Activated T-helper 1 cell treated with anti-CD3 and anti-CD28 coated beads, Interleukin-12 subunit alpha, Interleukin-12 subunit beta, Interleukin-2, Interleukin-4 antibody, amounts not matched to agents 30 ng/mL and 10 ng/mL and 1 ng/mL, durations not matched to agents 14 hours and 24 hours and 36 hours (primary cell): ENCODE measurements at places on chromosomes 1 and 21. TPM values are rescaled to one million over a fixed set of nuclear protein-coding genes. Genes with fewer than 3 reads are reported as not detected.

DNA sequence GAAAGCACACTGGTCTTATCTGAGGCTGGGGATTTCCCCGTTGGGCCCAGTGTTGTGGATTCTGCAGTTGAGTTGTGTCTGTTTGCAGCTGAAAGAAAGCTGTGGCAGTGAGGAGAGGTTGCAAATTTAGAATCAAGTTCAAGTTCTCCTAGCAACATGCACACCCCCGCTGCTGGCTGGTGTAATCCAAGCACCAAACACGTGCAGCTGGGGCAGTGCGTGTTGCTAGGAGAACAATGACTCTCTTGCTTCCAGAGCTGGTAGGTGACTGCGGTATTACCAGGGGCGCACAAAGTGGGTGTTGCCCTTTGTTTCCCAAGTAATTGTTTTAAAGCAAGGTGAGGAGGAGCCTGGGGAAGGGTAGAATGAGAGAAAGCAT is 91.5 kb downstream of the IER5 start:
- DNase-seq = peak; percentile 17

DNA sequence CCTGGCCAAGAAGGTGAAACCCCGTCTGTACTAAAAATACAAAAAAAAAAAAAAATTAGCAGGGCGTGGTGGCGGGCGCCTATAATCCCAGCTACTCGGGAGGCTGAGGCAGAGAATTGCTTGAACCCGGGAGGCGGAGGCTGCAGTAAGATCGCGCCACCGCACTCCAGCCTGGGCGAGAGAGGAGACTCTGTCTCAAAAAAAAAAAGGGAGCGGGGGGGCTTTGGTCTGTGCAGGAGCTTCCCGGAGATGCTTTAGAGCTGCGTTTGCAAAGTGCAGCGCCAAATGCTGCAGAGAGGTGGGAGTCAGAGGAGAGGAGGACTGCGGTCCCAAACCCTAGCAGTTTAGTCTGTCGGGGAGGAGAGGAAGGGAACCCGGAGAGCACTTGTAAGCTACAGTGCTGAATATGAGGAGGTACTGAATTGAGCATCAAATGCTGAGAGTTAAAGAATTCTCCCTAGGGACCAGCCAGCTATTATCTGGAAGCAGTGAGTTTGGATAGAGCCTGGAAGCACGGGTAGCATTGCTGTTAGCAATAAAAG is 569 bp downstream of the FALEC start:
- no peak for DNase-seq

DNA sequence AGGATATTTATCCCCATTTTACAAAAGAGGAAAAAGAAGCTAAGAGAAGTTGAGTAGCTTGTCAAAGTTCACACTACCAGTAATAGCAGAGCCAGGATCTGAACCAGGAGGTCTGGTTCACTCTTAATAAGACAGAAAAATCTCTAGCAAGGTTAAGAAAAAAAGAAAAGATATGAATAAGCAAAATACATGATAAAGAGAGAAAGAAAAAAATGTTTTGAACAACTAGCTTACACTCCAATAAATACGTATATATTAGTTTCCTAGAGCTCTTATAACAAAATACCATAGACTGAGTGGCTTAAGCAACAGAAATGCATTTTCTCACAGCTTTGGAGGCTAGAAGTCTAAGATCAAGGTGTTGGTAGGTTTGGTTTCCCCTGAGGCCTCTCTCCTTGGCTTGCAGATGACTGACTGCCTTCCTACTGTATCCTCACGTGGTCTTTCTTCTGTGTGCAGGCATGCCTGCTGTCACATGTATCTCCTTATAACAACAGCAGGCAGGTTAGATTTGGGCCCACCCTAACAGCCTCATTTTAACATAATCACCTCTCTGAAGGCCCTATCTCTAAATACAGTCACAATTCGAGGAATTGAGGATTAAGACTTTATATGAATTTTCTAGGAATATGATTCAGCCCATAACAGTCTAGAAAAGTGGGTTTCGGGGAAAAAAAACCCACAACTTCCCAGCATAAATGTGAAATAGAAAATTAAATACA is 60.4 kb downstream of the LEPR start:
- DNase-seq = no peak

- DNase-seq = no peak
Observed at GRCh38 chr1:116311193-116311592, 61.9 kb upstream of the ATP1A1 start.

GRCh38 chr1:3668585-3669300 is 16.4 kb downstream of the TP73 start:
- DNase-seq = no peak

GRCh38 chr1:91640877-91641526 is 140.4 kb downstream of the CDC7 start:
- DNase-seq = no peak

DNA sequence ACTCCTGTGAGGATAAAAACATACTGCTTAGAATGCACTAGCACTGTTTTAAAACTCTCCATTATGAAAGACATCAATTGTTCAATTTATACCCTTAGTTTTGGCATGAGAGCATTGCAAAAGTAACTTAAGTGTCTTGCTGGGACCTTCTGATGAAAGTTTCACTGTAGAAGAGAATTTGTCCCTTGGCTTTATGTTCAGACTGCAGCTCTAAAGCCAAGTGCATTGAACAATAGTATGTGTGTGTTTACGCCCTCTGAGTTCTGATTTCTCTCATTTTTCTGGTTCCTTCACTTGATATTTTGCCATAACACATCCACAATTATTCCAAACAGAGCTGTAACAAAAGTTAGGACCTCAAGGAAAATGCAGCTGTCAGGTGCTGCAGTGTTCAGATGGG is 474.6 kb downstream of the DISC1 start:
- no peak for DNase-seq

DNA sequence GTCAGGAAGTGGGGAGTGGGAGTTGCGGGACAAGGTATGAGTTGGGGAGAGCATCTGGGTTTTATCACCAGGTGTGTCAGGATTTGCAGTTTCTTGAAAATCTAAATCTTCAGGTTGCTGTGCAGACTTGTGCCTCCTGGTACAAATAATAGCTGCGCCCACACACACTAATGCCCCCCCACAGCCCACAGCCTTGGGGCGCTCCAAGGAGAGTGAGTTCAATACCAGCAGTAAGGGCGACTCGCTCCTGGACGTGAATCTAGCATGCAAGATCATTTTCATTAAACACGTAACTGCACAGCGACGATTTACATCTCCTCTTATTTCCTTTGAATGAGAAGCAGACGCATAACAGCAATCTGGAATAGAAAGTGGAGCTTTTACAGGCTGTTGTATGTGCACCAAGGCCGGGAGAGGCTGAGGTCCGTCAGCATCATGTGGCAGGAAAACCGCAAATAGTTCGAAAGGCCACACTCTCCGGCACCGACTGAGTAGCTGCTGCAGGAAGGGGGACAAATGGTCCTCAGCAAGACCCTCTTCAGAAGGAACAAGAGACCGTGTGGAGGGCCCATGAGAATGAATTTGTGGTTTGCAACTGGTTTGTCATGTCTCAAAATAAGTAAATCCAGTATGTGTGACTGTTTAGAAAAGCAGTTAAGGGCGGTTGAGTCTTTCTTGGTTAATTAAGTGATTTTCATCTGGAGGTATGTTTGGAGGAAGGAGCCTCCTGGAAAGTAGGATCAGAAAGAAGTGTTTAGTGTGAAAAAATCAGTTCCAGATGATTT is 439.5 kb downstream of the SMYD3 start:
- no peak for DNase-seq

- peak; percentile 14 for DNase-seq
Observed at GRCh38 chr1:179867493-179868330, 9.9 kb downstream of the TOR1AIP2 start.

DNA sequence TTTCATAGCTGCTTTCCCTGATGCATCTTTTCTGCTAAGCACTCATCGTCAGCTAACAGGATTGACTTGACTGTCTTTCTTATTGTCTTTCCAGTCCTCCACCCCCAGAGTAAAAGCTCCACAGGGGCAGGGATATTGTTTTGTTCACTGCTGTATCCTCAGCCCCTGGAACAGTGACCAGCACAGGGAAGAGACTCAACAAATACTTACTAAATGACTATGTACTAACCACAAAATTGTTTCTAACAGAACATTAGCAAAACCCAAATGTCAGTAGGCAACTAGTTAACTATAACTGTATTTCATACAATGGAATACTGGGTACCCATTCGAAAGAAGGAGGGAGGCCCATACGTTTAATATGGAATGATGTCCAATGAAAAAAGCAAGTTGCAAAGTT is 53.0 kb downstream of the BCAR3 start:
- DNase-seq = no peak

GRCh38 chr1:204287466-204287891 is 72.2 kb downstream of the PLEKHA6 start:
- no peak for DNase-seq

- DNase-seq = no peak
Observed at GRCh38 chr1:36157973-36158826, 2.2 kb downstream of the MAP7D1 start.

GRCh38 chr1:223175032-223175431 is 32.0 kb upstream of the TLR5 start:
- DNase-seq = no peak

GRCh38 chr1:11571906-11572616 is 82.2 kb downstream of the FBXO2 start:
- DNase-seq = no peak

DNA sequence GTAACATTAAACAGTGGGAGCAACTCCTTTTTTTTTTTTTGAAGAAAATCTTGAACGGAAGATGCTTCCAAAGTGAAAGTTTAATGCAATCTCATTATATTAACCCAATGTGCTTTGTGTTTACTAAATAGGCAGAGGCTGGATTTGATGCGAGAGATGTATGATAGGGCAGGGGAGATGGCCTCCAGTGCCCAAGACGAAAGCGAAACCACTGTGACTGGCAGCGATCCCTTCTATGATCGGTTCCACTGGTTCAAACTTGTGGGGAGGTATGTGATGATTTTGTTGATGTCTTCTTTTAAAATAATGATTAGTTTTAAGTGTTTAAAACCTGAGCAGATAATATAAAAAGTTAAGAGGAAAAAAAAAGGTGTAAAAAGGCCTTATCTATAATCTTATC is 74.2 kb upstream of the PGD start:
- DNase-seq = no peak

DNA sequence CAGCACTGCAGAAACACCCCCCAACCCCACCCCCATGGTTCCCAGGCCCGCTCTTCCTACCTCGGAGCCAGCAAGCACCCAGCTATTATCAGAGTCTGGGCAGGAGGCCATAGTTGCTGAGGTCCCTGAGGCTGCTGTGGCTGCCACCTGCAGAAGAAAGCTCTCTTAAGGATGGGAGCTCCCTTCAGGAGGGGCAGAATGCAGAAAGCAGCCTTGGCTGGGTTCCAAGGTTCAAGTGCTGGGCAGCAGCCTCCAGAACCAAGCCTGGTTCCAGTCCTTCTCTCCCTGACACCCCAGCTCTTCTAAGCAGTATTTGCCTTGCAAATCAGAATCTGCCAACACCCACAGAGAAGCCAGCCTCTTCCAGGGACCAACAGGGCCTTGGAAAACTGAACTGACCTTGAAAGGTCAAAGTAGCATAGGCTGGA is 2.3 kb downstream of the PBXIP1 start:
- DNase-seq = no peak

DNA sequence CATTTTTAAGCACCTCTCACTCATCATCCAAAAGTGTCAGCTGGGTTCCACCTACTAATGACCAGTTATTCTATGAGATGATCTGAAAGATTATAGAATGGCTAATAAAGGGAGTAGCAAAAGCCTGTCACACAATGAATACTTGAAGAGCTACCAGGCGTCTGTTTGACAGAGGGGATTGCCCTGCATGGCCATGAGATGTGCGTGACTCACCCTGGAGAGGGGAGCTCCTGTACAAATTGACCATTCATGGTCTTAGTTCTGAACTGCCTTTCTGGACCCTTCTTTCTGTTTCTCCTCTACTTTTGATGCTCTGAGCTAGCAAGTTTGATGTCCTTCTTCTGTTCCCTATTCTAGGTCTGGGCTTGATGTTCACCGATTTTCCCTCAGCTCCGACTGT is 85.2 kb upstream of the ABCD3 start:
- no peak for DNase-seq

- no peak for DNase-seq
Observed at GRCh38 chr1:93171549-93172034, 8.6 kb downstream of the TMED5 start.

Gene KRTAP12-2
- total RNA-seq = not detected in 2 replicates

Gene MROH9
- total RNA-seq = not detected in 2 replicates

Gene TMEM54
- 0.78 and 1.0 TPM in 2 replicates for total RNA-seq

Gene TAL1
- total RNA-seq = not detected in 2 replicates

Gene MAP7D1
- 167 and 169 TPM in 2 replicates for total RNA-seq

Gene KCNJ9
- total RNA-seq = not detected in 2 replicates

Gene SH3BGR
- total RNA-seq = 0.73 and 1.7 TPM in 2 replicates

Gene FOXD3
- total RNA-seq = not detected in 2 replicates

Gene SLC6A9
- 7.0 and 7.4 TPM in 2 replicates for total RNA-seq

Gene SPATA46
- not detected in 2 replicates for total RNA-seq

Gene GBP4
- 36.8 and 37.5 TPM in 2 replicates for total RNA-seq
